ENCODE measurements at places on chromosomes 5 and 9. TPM values are rescaled to one million over a fixed set of nuclear protein-coding genes. Genes with fewer than 3 reads are reported as not detected.
A peak's percentile ranks its signal among the peaks of the same experiment; 100 is the strongest.

OR1Q1 gene
- total RNA-seq, result not detected

CYSRT1 gene
- total RNA-seq, result 0.57 TPM

TERT gene
- 3.4 TPM for total RNA-seq

ANKRD34B gene
- 0.05 TPM for total RNA-seq

TMEM171 gene
- total RNA-seq, result 0.19 TPM

PCDHB15 gene
- 0.33 TPM for total RNA-seq

SLC6A18 gene
- total RNA-seq, result not detected

ARL15 gene
- total RNA-seq, result 23.1 TPM

RAB3C gene
- 0.19 TPM for total RNA-seq

TIGD6 gene
- total RNA-seq, result 3.5 TPM

DNA sequence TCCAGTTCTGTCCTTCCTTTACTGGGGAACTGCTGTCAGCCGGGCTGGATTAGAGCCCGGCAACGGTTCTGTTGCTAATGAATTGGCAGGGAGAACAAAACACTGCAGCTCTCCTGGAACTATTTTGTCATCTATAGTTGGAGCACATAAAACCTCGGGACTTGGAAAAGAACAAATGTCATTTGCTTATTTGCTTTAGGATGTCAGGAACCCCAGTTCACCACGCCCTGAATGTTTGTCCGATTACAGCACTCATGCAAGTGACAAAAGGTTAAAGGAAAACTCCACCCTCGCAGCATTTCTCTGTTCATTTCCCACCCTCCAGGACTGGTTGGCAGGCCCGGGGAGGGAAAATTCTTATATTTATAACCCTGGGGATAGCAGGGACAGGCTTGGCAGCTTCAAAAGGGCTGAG, 66.4 kb upstream of the PLPP1 start:
- DNase-seq, result no peak

GRCh38 chr9:21781656-21782055, 20.8 kb upstream of the MTAP start:
- no peak for DNase-seq

GRCh38 chr5:684751-685216, 8.4 kb downstream of the TPPP start:
- no peak for DNase-seq

DNA sequence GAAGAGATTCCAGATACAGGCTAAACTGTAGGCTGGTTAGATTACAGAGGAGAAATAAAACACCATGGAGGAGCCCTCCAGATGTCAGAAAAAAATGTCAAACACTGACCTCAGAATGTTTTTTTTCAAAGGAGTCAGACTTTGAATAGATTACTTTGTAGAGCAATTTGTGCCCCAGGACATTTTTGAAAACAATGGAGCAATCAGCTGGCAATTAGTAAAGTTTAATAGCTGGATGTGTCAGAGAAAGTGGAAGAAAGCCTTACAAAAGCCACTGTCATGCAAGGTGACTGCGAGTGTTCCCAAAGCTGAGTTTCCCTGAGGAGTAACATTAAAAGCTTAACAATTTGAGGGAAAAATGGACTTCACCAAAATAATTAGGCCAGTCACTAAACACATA, 417.8 kb upstream of the CTNND2 start:
- no peak for DNase-seq

DNA sequence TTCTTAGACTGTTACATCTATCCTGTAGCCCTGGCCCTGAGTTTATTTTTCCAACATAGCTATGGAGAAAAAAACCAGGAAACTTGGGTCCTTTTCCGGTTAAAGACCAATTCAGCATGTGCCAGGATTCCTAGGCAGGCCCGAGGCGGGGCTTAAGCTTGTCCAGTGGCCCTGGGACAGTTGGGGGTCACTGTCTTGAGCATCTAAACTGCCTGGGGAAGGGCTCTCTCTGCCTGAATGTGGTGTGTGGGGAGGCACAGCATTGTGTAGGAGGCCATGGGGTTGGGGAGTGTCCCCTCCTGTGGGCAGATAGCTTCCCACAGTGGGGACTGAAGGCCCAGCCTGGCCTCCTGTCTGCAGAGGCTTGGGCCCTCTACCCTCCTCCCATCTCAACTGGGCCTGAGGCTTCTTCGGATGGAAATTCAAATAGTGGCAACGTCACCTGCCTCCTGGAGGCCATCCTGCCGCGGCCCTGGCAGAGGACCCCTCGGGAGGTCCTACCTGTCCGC, 88.8 kb downstream of the PHF2 start:
- DNase-seq, result no peak

- no peak for DNase-seq
These were observed 1.6 kb upstream of the TTC33 start for GRCh38 chr5:40757400-40757799.

GRCh38 chr9:77978086-77978781, 53.4 kb downstream of the GNAQ start:
- no peak for DNase-seq

GRCh38 chr5:143204474-143205246, 198.8 kb downstream of the NR3C1 start:
- no peak for DNase-seq

DNA sequence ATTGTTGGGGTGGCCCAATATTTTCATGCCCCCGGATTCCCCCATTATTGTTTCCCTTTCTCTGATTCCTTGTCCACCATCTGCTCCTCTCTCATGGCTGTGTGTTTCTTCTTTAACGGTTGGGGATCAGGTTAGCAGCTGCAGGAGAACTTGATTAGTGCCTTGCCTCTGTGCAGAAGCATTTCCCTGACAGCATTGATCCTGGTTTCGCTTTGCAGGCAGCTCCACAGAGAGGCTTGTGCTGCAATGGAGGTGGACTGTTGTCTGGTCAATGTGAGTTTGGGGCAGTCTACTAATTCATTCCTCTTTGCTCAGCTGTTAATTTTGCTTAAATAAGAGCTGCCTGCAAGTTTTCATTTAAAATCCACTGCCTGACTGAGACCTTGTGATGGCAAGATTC, 32.5 kb upstream of the SSBP2 start:
- no peak for DNase-seq

DNA sequence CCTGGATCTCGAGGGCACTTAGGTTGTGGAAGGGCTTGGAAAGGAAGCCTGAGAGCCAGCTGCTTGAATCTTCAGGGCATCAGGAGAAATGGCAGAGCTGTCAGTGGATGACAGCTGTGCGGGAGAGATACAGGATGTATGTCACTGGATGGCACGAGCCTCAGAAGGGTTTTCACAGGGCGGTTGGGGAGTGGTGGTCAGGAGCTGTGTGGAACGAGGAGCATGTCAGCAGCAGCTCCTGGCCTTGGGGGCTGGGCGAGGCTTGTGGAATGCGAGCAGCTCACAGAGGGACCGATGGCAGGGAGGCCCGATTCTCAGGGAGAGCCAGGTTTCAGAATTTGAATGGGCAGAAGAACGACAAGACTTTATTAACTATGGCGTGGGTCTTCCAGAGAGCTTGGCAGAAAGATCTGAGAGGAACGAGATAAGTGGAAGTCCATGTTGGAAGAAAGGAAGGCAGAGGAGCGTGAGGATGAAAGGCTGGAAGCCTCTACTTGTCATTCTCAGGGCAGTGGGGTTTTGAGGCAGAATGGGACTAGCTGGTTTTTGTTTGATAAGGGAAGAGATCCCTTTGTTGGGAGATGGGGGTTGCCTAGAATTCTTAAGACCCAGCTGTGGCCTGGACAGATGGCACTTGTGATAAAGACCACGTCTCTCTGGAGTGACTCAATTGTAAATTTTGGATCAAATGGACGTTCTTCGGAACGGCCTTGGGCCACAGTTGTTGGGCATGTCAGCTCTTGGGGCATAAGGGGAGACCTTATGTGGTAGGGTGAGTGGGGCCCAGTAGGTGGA, 60.3 kb downstream of the SNX30 start:
- DNase-seq, result no peak

GRCh38 chr5:13910637-13911288, 33.7 kb downstream of the DNAH5 start:
- DNase-seq, result no peak

DNA sequence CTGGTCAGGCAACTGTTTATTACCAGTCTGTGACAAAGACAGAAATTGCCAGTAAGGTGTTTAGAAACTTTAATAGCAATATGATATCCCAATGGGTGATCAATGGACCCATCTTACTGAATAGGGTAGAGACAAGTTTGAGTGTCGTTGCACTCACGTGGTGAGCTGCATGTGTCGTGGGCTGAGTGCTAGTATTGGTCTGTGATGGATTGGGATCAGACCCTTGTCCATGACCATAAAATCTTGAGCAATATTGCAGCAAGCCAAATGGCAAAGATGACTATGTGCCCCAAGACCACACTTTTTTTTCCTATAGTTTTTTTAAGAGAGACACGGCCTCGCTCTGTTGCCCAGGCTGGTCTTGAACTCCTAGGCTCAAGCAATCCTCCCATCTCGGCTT, 114.5 kb downstream of the PALM2AKAP2 start:
- no peak for DNase-seq

DNA sequence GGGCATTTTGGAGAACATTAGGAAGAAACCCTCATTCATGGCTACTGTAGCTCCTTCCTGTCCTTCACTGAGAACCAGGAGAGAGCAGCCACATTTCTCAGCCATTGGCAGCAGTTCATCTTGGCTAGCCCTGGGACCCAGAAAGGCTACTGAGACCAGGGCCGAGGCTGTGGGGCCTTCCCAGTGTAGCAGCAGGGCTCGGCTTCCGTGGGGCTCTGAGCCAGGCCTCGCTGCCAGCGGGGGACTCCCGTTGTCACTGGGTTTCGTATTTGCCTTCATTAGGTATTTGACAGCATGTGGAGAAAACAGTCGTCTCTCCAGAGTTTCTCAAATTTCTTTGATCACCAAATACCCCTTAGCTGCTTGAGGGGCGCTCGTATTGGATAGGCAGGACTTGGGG, 37.3 kb upstream of the PRDM12 start:
- DNase-seq, result no peak

GRCh38 chr9:99720455-99721050, 101.1 kb upstream of the NR4A3 start:
- DNase-seq, result peak; percentile 36

- no peak for DNase-seq
These were observed 82.0 kb upstream of the ITGA1 start for GRCh38 chr5:52705720-52706119.

GRCh38 chr5:31213257-31213656, 19.8 kb downstream of the CDH6 start:
- no peak for DNase-seq

- DNase-seq, result no peak
These were observed 49.6 kb downstream of the NSUN2 start for GRCh38 chr5:6583049-6583880.

DNA sequence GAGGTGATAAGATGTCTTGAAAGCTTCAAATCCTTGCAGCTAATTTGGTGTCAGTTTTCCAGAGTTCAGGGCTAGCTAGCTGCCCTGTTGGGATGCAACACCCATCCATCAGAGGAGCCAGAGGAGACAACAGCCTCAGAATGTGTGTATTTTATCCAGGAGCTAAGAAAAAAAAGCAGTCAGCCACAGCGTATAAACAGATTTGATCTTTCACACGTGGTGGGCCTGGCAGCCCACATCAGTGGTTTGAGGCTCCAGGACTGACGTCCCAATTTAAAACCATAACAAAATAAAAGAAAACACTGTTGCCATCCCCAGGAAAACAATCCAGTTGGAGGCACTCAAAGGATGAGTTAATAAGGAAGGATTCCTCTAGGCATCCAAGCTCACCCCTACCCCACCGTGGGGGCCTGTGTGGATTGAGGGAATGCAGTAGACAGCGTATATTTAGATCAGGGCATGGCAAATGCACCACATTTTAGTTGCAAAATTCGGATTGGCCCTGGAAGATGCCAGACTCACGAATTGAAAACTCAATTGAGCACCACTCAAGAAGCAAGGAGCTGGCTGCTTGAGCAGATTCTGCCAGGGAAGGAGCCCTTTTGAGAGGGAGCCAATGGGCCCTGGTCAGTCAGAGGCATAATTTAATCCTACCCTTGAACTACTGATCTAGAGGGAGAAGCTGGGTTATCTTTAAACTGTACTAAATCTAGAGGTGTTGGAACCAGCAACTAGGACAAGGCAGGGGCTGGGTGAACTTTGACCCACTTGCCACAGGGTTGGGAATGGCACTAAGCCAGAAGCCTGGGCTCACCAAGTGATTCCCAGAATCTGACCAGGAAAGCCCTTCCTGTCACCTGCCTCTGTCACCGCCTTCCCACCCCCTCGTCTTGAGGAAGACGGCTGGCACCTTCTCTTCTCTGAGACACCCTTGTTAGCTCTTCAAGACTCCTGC, 17.5 kb downstream of the ADRA1B start:
- DNase-seq, result no peak

GRCh38 chr9:100350188-100350587, 2.6 kb downstream of the TEX10 start:
- DNase-seq, result no peak

- no peak for DNase-seq
These were observed at the start of gene C7 for GRCh38 chr5:40909264-40909663. C7 (plus strand) TSS chr5:40909497; CDS start chr5:40909611, 114 bp downstream.

DNA sequence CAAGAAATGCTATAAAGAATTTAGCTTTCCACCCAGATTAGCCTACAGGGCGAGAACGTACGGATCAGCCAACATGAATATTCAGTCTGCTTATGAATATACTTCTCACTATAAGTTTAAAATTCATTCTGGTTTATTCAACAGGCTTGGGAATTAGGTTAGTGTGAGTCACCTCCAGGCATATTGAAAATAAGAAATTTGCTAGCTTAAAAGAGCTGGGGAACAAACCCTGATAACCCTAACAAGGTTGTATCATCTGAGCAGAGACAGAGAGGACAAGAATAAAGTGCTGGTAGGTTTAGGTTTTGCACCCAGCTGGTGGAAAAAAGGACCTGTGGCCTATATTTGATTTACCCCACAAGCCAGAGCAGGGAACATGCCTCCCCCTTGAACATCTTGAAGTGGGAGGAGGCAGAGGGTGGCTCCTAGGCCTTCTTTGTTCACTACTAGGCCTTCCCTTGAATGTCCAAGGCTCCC, 12.3 kb downstream of the FNBP1 start:
- DNase-seq, result no peak

GRCh38 chr5:146363161-146363874, 24.7 kb downstream of the POU4F3 start:
- DNase-seq, result no peak

DNA sequence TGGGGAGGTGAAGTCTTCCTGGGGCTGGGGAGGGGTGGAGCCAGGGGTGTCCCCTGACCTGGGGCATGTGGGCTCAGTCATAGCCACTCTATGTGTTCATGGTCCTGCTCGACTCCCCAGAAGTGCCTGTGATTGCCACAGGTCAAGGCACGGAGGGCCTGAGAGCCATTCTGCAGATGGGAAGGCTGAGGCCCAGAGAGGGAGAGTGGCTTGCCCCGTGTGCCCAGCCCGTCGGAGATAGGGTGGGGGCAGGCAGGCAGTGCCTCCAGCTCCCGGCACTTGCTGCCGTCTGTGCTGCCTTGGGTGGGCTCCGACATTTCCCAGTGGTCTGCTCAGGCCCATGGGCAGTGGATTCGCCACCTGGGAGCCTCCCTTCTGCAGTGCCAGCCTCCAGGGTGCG, 74.0 kb downstream of the RXRA start:
- no peak for DNase-seq

DNA sequence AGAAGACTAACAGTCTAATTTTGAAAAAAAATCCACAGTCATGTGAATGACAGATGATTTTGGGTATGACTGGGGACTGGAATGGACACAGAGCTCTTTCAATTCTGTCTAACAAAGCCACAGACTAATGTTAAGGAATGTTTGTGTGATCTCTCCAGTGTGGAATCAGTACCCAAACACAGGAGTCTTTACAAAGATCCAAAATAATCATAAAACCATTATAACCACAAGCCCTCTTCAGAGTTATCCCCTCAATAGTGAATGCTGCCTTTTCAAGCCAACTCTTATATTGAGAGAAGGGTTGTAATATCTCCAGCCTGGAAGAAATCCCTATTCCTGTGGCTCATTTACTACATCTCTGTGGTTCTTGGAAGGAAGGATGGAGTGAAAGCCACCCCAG, 552.0 kb upstream of the CLINT1 start:
- no peak for DNase-seq

- DNase-seq, result no peak
These were observed 6.7 kb downstream of the EPB41L4A start for GRCh38 chr5:112412346-112412745.

All from thymus (tissue), 14 donors.